Stimulated activated CD4-positive, alpha-beta T cell treated with anti-CD3 and anti-CD28 coated beads, Interleukin-1b, Interleukin-23, amount 100 ng/mL, for 48 hours (primary cell): ENCODE measurements at places on chromosomes 5 and 9.
A peak's percentile ranks its signal among the peaks of the same experiment; 100 is the strongest.

DNA sequence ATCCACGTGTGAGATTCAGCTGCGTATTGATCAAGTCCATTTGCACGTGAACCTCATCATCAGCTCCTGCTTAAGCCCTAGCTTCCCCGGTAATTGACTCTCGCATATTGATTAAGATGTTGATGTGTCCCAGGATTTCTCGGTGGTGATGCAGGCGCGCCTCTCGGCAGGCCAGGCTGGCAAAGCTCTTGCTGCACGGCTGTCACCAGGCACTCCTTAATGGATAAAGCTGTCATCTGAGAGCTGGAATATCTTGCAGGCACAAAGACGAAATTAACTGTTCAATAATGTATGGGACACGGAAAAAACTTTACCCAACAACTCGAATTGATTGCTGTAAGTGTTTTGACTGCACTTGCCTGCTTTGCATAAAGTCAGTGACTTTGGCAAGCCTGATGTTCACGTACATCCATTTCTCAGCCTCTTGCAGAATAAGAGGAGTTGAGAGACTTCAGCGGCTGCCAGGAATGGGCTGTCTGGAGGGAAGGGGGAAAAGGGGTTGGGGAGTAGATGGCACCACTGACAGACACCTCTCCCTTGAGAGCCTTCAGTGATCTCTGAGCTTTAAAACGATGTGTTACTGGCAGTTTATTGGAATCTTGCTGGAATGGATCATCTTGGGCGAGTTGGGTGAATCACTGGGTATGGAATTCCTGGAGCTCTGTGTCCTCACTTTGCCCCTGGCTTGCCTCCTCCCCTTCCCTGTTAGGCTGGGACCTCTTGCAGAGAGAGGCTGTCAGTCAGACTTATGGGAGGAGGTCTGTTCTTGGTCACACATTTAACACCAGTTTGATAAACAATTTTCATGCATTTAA lies 650.3 kb downstream of the CCDC171 start:
- DNase-seq: no peak

- no peak for DNase-seq
These were observed 18.1 kb upstream of the LPCAT1 start for GRCh38 chr5:1541702-1542400.

GRCh38 chr5:142886956-142887355 lies 116.8 kb downstream of the ARHGAP26 start:
- DNase-seq: no peak

GRCh38 chr9:131319486-131319885 lies 30.0 kb downstream of the PLPP7 start:
- DNase-seq: no peak

GRCh38 chr9:135045928-135046738 lies 41.3 kb upstream of the OLFM1 start:
- no peak for DNase-seq

DNA sequence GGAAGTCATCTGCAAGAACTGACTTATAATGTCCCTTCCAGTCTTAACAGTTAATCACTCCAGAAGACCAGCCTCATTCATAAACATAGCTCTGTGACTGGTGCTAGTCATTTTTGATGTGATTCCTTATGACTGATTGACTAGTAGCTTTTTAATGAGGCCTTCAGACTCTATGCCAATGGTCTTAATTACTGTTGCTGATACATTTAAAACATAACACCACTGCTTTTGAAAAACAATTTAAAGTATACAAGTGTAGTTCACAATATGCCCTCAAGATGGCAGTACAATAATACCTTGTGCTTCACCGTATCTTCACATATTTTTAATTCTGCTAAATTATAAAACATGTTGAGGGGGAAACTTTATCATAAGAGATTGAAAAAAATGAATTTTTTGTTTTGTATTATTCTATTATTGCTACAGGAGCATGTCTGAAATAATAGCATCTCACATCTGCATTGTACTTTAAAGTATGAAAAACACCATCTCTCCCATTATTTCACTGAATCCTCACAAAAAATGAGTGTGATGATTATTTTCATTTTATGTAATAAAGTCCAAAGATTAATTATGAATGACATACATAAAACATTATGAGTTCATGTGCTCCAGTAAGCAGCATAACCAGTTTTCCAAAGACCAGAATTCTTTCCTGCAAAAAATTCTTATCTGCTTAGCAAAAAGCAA lies 55.2 kb upstream of the SHISAL2B start:
- no peak for DNase-seq

- no peak for DNase-seq
These were observed 83.3 kb downstream of the PRRT1B start for GRCh38 chr9:131628459-131629225.

- peak; percentile 32 for DNase-seq
These were observed 180.1 kb upstream of the MVB12B start for GRCh38 chr9:126146254-126147145.

DNA sequence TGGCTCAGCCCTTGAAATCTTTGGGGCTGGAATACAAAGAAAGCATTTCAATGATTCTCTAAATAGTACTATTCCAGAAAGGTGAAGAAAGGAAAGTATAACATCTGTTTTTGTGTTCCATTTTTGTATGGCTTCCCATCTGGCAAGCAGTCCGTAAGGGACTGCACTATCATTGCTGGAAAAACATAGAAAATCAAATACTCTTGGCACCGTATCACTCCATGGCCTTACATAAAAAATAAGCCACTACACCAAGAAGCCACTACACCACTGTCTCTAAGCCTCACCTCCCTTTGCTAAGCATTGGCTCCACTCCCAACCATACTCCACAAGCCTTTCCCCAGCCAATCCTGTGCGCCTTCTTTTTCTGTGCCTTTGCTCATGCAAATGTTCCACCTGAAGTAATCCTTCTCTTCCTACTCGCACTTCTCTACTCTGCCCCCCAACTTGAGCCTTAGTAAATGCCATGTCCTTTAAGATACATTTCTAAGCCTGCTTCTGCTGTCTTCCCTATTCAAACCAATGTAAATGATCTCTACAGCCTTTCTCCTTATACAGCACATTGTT lies 454.6 kb upstream of the TUSC1 start:
- no peak for DNase-seq

- DNase-seq: no peak
These were observed 209.4 kb downstream of the NFIB start for GRCh38 chr9:14104496-14104895.

DNA sequence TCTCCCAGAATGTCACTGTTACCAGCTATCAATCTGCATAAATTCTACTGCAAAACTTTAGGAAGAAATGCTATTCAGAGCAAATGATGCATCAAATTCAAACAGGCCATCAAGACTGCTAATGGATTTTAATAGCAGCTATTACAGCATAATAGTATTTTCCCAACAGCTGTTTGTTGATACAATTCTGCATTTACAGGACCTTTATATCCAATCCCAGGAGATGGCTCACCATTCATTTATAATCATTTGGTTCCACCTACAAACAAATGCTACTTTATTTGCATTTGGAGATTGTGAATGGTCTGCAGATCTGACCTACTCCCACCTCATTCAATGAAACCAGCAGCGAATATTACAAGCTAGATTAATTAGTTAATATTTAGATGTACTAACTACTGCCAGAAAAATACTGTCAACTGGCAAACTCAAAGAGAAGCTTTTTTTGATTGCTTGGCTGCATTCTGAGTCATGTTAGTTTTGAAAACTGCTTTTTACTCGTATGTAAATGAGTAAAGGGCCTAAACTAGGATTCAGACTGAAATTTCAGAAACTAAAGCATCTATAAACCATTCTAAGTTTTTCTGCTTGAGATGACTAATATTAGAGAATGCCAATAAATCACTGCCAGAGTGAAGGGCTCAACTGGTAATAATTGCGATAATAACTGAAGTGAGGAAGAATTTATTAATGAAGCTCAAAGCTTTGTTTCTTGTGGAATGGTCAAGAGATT lies 7.1 kb upstream of the PCA3 start:
- no peak for DNase-seq

- no peak for DNase-seq
These were observed 881 bp downstream of the TNFAIP8 start for GRCh38 chr5:119356612-119357188.

DNA sequence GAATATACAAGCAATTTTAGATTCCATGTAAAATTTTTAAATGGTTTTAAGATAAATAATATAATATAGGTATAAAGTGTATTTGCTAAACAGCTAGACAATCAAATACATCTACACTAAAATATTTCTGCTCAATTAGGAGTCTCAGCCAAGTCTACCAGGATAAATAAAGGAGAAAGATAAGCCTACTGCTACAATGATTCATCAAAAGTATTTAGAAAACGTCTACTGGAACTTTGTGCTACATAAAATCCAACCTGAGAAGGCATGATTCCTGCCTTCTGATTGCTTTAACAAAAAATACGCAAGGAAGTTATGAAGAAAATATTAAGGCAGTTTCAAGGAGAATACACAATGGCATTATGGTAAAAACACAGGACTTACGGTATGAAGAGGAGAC lies 570.6 kb downstream of the EFNA5 start:
- no peak for DNase-seq

DNA sequence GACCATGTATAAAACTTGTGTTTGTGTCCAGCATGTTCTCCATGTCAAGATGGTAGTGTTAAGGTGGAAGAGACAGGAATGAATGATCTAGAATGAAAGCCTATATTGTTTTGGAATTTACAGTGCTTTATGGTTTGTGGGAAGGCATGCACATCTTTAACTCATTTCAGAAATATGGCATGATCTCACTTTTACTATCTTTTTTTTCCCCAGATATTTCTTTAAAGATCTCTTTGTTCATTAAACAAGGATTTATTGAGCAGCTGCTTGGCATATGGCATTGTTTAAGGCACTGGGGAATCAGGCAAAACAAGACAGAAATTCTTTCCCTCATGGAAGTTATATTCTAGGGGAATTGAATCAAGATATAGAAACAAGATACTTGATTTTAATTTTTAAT lies 51.7 kb downstream of the SLC12A2 start:
- DNase-seq: no peak

DNA sequence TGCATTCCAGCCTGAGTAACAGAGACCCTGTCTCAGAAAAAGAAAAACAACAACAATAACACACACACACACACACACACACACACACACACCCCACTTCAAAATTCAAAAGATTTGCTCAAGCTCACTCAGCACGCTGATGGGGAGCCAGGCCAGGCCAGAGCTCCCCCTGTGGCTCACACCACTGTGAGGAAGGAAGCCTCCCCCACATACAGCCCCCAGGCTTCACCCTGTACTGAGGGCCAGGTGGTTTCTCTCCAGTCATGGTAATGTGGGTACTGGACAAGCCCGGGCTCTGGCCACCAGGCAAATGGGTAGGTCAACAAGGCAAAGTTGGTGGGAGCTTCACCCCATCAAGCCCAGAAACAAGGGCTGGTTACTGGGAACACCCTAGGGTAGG lies 19.0 kb downstream of the ATOX1 start:
- no peak for DNase-seq

- DNase-seq: no peak
These were observed 859 bp upstream of the GRIA1 start for GRCh38 chr5:153489611-153490010.

GRCh38 chr5:1201327-1202025 lies at the start of gene SLC6A19:
Gene SLC6A19 (plus strand): TSS chr5:1201595. CDS start chr5:1201651, 56 bp downstream.
- no peak for DNase-seq

GRCh38 chr9:98665501-98665900 lies 43.2 kb downstream of the GABBR2 start:
- DNase-seq: no peak

- no peak for DNase-seq
These were observed 199.7 kb downstream of the ROR2 start for GRCh38 chr9:91750343-91750742.

- DNase-seq: no peak
These were observed 716 bp downstream of the PROB1 start for GRCh38 chr5:139394123-139394653.

DNA sequence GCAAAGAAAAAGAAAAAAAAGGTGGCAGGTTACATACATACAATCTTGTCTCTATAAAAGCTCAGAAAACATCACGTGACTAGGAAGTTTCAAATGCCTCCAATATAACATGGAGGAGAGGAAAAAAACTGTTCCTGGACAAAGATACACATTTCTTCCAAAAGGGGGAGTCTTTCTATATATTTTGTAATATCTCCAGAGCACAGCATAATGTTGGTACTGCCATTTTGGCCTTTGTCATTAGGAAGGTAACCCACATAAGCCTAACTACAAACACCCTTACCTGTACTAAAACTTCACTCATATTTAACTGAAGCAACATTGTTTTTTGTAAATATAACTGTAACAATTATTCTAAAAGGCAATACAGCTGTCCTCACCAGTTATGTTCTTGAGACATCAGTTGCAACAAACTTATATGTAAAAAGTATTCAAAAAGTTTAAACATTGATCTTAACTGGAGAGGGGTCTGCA lies 1.2 kb upstream of the BTF3 start:
- no peak for DNase-seq

DNA sequence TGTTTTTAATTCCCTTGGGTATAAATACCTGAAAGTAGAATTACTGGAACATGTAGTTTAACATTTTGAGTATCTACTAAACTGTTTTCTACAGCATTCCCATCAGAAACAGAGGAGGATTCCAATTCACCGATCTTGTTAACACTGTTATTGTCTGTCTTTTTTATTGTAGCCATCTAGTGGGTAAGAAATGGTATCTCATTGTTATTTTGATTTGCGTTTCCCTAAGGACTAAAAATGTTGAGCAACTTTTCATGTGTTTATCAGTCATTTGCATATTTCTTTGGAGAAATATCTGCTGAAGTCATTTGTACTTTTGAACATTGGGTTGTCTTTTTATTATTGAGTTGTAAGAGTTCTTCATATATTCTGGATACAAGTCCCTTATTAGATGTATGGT lies 135.2 kb upstream of the NFIL3 start:
- no peak for DNase-seq

GRCh38 chr5:142617416-142618129 lies 68.3 kb downstream of the FGF1 start:
- DNase-seq: peak; percentile 49

DNA sequence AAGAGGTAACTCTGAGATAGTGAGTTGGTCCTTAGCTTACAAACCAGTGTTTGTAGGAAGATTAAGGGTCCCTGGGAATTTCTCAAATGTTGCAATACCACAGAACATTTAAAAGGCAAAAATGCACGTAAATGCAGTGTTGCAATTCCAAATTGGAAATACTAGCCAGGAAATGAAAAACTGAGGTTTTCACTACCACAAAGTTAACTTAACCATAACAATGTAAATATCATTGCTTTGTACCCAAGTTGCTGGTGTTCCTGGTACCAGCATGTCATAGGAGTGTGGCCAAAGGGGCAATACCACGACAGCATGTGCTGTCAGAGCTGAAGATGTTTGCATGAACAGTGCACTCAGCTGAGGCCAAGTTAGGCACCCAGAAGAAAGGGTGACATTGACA lies 382.9 kb downstream of the GLIS3 start:
- DNase-seq: no peak

DNA sequence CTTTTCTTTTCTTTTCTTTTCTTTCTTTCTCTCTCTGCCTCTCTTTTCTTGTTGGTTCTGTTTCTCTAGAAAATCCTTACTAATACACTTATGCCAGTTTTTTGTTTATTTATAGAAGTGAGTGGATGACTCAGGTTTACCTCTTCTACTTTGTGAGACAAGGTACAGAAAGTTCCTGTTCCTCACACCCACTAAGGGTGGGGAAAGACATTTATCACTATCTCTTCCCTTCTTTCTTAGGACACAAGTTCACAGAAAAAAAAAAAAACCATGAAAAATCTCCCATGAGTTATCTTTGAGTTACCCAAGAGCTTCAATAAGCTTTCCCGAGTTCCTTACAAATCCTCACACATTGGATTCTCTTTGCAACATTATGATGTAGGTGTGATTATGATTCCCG lies 60.9 kb upstream of the CD180 start:
- no peak for DNase-seq
